Cardiac muscle cell (in vitro differentiated cells and primary cell): ENCODE measurements at places on chromosomes 4 and X. TPM values are rescaled to one million over a fixed set of nuclear protein-coding genes. Genes with fewer than 3 reads are reported as not detected.

The CYP4V2 gene
- 4.8 and 7.3 TPM in 2 replicates for total RNA-seq

The P2RY4 gene
- 0.09 TPM in 1 of 2 replicates, not detected in the other for total RNA-seq

DNA sequence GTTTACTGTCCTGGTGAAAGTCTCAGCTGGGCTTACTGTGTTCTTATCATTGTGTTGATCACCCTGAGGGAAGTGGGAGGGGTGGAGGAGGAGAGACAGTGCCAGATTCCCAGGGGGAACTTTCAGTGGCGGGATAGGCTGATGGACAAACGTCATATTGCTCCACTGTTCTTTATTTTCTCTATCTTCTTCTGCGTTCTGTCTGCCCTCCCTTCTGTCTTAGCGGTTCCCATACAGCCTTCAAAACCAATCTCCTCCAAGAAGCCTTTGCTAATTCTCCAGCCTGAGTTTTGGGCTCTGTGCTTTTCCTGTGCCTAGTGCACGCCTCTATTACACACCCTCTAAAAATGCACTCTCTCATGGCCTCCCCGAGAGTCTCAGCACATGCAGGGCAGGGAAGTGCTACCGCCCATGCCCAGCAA is 448.7 kb upstream of the FAT1 start:
- no peak overlapping the region for H3K4me3 ChIP-seq
- H3K36me3 ChIP-seq = no peaks in the 10 kb centered on the region
- no peaks in the 10 kb centered on the region for H3K27me3 ChIP-seq
- no peak for DNase-seq
- H3K4me1 ChIP-seq = no peaks in the 10 kb centered on the region

DNA sequence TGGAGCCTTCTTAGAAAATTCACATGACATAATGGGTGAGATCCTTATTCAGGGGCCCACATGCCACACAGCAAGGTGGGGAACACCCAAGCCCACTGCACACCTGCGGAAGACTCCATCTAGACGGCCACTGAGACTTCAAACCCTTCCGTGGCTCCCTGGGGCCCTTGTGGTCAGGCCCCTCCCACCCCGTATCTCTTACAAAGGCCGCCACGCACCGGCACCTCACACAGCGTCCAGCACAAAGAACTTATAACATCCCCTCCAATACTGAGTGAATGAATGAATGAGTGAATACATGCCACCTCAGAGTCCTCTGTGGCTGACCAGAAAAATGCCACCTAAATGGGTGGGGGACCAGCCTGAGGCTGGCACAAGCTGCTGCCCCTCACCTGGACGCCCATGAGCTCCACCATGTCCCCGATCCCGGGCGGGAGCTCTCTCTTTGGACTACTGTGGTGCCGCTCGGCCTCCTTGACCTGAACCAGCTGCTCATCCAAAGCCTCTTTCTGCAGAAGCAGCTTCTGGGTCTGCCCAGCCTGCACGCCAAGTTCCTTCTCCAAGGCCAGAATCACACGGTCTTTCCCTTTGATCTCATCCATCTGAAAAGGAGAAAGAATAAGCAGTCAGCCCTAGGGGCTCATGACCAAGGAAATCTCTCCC is 66.9 kb upstream of the C4orf50 start:
- H3K4me3 ChIP-seq = no peak overlapping the region
- H3K36me3 ChIP-seq = no peaks in the 10 kb centered on the region
- no peaks in the 10 kb centered on the region for H3K4me1 ChIP-seq
- DNase-seq = no peak
